Pancreas (tissue), 10 donors: ENCODE measurements at places on chromosomes 6 and 20. TPM values are rescaled to one million over a fixed set of nuclear protein-coding genes. Genes with fewer than 3 reads are reported as not detected.
A peak's percentile ranks its signal among the peaks of the same experiment; 100 is the strongest.

HEBP2 gene
- 26.5 TPM for total RNA-seq

MAS1 gene
- not detected for total RNA-seq

STX11 gene
- total RNA-seq: 0.60 TPM

MOG gene
- total RNA-seq: not detected

PROCR gene
- total RNA-seq: 16.1 TPM

- no peaks in the 10 kb centered on the region for H3K36me3 ChIP-seq
- DNase-seq: no peak
- H3K27ac ChIP-seq: peak overlapping the region; percentile 98
- peak overlapping the region; percentile 43 for H3K4me3 ChIP-seq
- peaks cover 30% of the 10 kb centered on the region for H3K4me1 ChIP-seq
- H3K27me3 ChIP-seq: no peaks in the 10 kb centered on the region
Observed at GRCh38 chr20:44211177-44212039, 837 bp upstream of the OSER1 start.

DNA sequence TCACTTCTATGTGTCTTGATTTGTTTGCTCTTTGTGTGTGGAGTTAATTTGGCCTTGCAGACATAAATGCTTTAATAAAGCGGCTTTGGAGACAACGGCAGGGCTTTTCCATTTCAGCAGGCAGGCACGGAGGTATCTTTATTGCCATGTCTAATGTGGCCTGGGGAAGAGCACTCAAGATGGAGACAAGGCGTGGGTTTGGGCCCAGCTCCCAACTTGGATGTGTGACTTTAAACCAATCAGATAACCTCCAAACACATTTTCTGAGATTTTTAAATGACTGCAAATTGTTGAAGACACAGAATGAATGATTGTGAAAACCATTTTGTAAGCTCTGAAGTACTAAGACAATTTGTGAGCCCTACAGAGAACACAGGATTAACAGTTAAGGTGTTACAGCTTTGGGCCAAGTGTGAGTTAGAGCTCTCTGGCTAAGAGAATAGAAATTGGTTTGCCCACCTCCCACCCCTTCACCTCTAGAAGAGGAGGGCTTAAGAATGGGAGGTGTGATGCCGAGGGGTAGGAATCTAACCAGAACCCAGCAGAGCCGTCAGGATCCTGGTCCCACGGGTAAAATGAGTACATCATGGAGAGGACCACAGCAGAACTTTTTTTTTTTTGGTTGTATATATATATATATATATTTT, 9.0 kb downstream of the DYNLT1 start:
- no peak for DNase-seq
- H3K36me3 ChIP-seq: no peaks in the 10 kb centered on the region
- no peaks in the 10 kb centered on the region for H3K4me1 ChIP-seq
- H3K27me3 ChIP-seq: no peaks in the 10 kb centered on the region
- H3K27ac ChIP-seq: no peak overlapping the region
- no peak overlapping the region for H3K4me3 ChIP-seq
